ENCODE measurements at places on chromosomes 13 and 19.

- DNase-seq: no peak
Measured at GRCh38 chr19:27765912-27766725, 1446.8 kb downstream of the UQCRFS1 start.

DNA sequence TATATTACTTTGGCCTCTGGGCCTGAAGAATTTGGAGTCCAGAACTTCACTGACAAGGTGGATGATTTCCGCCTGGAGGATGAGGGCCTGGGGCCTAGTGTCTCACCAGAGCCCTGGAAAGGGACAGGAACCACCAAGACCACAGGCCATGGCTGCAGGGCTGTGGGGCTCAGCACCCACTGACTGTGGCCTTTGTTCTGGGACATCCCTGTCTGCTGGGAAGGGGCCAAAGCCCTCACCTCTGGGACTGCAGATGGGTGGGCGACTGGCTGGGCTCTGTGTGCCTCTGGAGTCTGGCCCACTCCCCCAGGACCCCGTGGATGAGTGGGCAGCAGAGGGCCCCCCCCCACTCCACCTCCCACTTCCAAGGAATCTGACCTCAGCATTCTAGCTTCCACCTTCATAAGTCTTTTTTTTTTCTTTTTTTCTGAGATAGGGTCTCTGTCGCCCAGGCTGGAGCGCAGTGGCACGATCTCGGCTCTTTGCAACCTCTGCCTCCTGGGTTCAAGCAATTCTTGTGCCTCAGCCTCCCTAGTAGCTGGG, 20.3 kb downstream of the CHST8 start:
- no peak for DNase-seq

GRCh38 chr19:37243206-37243632, 25.2 kb downstream of the ZNF383 start:
- no peak for DNase-seq

DNA sequence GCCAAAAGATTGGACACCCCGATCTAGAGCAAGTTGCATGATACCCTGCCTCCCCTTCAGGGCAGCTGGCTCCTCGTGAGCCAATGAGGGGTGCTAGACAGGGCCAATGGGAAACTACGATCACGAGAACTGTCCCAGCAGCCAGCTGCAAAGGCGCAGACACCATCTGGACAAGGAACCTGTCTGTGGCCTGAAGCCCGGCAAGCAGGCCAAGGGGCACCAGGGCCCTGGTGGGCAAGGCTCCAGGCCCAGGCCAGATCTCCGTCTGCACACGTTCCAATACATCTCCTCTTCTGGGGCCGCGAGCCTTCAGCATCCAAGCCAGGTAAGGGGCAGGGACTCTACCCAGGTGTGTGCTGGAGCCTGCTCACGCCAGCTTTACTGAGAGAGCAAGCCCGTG, 20.2 kb downstream of the MED26 start:
- DNase-seq: no peak

DNA sequence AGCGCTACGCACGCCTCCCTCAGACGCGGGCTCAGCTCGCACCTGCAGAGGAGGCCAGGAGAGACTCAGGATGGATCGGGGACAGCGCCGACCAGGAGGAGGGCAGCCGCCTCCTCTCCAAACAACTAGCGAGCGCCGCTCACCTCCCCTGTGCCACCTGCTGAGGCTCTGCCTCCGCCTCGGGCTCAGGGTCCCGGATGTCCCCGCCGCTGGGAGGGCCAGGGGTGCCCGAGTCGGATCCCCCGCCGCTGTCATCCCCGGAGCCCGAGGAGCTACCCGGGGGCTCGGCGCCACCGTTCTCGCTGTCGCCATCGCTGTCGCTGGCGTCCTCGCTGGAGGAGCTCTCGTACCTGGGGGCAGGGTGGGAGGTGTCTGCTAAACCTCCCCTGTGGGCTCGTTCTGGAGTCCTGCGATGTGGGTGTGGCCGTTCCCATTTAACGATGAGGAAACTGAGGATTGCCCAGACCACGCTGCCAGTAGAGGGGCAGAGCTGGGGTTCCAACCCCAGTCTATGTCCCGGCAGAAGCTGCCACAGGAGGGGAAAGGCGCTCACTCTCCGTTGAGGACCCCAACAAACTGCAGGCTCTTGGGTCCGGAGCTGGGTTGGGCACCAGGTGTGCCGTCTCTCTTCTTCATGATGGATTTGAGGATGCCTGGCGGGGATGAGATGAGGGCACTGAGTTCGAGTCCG, 9.2 kb downstream of the KANK3 start:
- DNase-seq: no peak

DNA sequence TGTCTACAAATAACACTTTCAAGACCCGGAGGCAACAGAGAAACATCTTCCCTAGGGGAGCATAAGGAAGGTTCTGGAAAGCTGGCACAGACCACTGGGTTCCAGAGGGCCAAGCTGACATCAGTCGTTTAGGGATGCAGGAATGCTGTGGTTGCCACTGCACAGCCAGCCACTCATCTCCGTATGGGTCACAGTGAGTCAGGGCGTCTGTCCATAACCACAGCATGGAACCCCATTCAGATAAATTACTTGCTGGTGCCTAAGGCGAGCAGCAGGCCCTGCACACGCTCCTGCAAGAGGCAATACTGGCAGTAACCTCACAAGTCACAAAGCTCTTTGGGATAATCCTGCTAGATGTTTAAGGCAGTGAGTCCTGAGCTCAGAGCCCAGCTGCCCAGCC, 140.9 kb upstream of the UBL3 start:
- DNase-seq: peak; percentile 10

DNA sequence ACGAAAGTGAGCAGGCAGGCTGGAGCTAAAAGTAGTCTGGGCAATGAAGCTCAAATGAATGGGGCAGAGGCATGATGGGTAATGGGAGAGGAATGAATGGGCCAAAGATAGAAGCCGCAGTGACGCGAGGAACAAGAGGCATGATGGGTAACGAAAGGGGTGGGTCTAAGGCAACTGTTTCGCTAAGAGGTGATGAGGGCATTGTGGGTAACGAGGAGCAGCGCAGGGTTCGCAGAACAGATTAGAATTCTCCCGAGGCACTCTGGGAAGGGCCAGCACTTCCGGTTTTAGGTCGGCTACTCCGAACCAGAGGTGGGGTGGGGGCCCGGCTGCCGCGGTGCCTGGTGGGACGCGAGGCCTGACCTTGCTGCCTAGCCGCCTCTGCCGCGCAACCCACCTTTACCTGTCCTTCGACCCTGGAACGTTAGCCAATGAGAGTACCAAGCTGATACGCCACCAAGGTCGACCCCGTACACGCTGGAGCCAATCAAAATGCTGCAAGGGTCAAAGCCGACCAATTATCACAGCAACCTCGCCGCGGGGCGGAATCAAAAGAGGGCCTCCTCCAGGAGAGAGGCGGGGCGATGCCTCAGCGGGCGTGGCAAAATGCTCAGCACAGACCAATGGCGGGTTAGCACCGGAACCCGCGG, 563 bp upstream of the TOMM40 start:
- peak; percentile 100 for DNase-seq
